ENCODE measurements at places on chromosomes 16 and 17.

- DNase-seq, result no peak
Observed at GRCh38 chr17:39261286-39261685, 35.5 kb upstream of the STAC2 start.

DNA sequence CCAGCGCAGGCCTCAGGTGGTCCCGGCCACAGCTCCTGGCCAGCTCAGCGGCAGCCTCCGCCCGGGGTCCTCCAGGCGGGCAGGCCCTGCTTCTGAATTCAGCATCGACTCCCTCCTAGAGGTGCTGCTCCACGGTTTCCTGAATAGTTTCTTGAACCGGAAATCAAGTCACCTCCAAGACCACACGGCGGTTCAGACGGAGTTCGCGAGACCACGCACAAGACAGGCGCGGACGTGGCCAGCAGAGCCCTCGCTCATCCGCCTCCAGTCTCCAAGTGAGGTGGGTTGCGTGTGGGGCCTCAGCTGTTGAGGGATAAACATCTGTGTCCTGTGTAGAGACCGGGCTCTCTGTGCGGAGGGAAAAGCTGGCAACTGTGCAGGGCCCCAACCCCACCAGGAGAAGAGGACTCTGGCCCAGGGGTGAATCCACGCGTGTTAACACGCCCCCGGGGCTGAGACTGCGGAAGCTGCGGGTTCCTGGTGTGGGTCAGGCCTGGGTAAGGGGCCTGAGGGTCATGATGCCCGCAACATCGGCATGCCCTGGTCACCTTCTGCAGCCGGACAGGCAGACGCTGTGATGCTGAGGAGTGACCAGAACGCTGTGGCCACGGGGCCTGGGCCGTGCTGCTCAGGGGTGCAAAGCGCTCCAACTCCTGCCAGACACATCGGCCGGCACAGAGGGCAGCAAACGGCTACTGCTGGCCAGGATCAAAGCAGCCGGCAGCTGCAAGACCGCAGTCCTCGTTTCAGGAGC, 55.0 kb upstream of the METRNL start:
- DNase-seq, result no peak

DNA sequence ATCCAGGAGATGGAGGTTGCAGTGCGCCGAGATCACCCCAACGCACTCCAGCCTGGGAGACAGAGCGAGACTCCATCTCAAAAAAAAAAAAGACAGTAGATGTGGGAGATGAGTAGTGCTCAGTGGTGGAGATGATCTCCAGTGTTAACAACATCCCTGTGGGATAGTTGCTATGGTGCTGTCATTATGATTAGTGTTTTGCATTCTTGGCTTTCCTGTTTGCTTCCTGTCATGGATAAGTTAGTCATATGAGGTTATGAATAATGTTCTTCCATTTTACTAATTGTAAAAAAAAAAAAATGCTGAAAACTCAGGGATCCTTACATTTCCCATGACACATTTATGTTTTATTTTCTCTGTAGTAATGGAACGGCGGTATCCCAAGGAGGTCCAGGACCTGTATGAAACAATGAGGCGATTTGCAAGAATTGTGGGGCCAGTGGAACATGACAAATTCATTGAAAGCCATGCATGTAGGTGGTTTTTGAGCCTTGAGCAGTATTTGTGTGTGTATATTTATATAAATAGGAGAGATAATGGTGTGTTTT, 24.5 kb upstream of the DUSP14 start:
- no peak for DNase-seq

DNA sequence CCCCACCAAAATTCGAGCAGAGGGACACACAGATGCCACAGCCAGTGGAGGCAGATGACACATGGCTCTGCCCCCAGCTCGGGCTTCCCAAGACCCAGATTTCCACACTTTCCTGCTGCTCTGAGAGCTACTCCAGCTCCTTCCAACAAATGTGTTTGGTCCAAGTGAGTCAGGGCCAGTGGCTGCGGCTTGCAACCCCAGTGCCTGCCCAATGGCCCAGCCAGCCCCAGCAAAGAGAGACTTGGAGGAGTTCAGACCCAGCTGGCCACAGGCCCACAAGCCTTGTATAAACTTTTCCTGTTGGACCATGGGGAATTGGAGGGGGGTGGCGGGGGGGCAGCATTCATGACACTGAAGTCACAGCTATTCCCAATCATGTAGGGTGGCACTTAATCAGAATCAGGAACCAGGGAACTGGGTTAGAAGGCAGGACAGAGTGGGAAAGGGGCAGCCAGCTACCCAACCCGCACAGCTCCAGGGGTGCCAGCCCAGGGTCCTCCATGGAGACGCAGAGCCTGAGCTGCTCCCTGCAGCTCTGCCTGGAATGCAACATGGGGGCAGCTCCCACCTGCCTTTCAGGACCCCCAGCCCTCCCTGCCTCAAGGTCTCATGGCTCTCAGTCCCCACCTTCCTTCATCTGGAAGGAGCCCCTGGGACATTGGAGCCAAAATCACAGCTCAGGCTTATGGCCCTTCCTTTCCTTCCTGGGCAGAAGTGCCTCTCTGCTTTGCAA, 17.5 kb upstream of the C16orf78 start:
- no peak for DNase-seq

GRCh38 chr17:18185391-18185790, 1.8 kb downstream of the ALKBH5 start:
- DNase-seq, result no peak

DNA sequence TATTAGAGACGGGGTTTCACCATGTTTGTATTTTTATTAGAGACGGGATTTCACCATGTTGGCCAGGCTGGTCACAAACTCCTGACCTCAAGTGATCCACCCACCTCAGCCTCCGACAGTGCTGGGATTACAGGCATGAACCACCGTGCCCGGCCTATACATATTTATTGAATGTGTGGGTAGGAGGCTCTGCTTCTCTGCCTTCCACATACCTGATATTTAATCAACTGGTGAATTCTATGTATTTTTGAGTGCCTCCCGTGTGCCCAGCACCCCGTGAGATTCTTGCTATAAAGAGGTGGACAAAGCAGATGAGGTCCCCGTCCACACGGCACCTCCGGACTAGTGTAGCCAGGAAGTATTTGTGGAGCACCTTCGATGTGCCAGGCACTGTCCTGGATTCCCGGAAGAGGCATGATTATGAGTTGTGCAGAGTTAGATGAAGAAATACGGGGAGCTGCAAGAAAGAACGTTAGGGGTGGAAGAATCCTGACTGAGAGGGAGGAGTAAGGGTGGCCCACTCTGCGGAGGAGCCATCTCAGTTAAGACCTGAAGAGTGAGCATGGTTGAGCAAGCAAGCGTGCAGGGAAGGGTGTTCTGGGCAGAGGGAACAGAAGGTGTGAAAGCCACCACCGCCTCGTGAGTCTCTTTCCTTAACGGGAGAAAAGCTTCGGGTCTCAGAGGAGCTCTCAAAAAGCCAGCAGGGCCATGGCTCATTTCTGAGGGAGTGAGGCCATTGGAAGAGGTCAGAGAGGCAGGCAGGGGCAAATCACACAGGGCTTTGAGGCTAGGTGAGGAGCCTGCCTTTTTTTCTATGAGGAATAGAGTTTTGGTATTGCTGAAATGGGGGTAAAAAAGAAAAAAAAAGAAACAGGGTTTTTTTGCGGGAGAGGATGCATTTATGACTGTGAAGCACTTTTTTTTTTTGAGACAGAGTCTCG, 21.2 kb downstream of the CRISPLD2 start:
- no peak for DNase-seq

All from CD4-positive, alpha-beta T cell treated with Interleukin-4 for 4 hours (primary cell).